A549 treated with GW870086 at 1 μM for 4 hours (cell line): ENCODE measurements at places on chromosomes 1 and 21. TPM values are rescaled to one million over a fixed set of nuclear protein-coding genes. Genes with fewer than 3 reads are reported as not detected.

DLGAP3 gene
- 0.17 to 0.27 TPM (median 0.22 TPM) in 5 replicates for total RNA-seq

RPE65 gene
- total RNA-seq: not detected in 5 replicates

MLLT11 gene
- total RNA-seq: 12.5 to 18.3 TPM (median 17.0 TPM) in 5 replicates

PPIAL4G gene
- not detected in 5 replicates for total RNA-seq

CA6 gene
- total RNA-seq: not detected in 5 replicates

NPHS2 gene
- total RNA-seq: not detected in 5 replicates

ECM1 gene
- total RNA-seq: 1.7 to 3.1 TPM (median 2.1 TPM) in 5 replicates
